ENCODE measurements at places on chromosomes 11 and 22.

DNA sequence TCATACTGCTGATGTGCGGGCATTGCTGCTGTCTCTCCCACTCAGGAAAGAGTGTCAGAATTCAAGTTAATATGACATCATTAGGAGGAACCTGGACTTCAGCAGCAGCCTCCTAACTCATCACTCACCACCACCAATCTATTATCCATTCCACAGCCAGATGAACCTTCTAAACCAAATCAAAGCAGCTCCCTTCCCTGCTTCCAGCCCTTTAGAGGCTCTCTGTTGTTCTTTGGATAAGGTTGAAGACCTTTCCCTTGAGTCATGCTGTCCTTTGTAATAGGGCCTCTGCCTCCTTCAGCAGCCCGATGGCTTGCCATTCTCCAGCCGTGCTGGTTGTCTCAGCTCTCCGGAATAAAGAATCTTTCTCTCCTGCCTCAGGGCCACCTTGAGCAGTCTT lies 301.3 kb downstream of the DDX10 start:
- DNase-seq: no peak

DNA sequence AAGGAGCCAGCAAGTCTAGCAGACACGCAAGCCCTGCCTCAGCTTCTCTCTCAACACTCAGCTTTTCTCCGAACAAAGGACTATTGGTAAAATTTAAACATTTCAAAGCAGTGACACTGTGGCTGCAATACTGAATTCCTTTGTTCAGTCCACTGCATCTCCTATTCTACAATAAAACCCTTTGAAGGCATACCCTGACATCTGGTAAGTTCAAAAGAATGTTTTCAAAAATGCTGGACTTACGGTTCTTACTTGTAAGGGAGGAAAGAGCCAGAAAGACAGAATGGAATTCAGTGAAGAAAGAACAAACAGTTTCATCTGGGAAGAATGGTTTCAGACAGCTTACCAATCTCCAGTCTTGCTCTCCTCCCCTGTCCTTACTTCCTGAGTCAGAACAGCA lies 12.7 kb upstream of the OR8K1 start:
- no peak for DNase-seq

- DNase-seq: no peak
These were observed 75.8 kb upstream of the SESN3 start for GRCh38 chr11:95306801-95307200.

- DNase-seq: no peak
These were observed 29.0 kb downstream of the TIMP3 start for GRCh38 chr22:32830473-32830872.

GRCh38 chr11:44028816-44029506 lies 18.8 kb upstream of the ACCSL start:
- no peak for DNase-seq

GRCh38 chr22:47194476-47195155 lies 432.2 kb downstream of the TBC1D22A start:
- DNase-seq: no peak

DNA sequence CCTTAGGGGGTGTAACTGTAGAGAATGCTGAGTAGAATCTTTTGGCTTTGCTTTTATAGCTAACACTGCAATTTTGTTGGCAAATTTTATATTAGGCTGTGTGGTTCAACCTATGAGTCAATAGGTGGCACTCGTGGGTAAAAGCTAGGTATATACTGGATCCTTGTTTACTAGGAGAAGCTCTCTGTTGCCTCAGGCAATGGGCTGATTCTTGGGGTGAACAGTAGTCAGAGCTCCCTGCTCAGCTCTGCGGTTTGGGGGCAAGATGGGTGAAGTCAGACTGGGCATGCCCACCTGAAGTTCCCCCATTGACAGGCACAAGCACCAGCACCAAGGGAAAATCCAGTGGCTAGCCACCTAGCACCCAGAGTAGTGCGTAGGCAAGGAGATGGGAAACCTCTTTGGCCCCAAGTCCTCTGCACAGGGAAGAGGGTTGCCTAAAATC lies 238.7 kb downstream of the FAM181B start:
- no peak for DNase-seq

GRCh38 chr22:21044931-21045584 lies 688 bp upstream of the LRRC74B start:
- no peak for DNase-seq

DNA sequence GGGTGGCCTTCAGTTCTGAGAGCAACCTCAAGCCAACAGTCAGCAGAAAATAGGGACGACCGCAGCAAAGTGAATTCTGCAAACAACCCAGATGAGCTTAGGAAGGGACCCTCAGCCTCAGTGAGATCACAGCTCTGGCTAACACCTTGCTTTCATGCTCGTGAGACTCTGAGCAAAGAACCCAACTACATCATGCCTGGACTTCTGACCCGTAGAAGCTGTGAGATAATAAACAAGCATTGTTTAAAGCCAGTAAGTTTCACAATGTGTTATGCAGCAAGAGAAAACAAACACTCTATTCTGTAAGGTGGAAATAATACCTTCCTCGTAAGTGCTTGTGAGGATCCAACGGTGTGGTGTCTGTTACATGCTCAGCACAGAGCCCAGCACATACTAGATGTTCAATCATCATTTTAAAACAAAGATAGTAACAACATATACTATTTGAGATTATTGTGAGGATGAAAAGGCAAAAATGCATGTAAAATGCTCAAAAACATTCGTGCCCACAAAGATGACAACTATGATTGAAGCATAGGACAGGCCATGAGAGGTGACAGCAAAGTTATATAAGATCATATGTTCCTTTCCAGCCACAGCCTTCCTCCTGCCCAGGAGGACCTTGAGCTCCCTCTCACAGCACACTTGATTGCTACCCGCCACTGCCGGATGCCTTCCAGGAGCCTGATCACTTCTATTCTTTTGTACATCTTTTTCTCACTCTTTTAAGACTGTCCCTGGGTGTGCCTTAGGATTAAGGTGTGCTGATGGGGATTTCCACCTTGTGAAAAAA lies 433.3 kb downstream of the BUD13 start:
- DNase-seq: no peak

GRCh38 chr11:67413266-67413849 lies 2.1 kb upstream of the CARNS1 start:
- DNase-seq: no peak

DNA sequence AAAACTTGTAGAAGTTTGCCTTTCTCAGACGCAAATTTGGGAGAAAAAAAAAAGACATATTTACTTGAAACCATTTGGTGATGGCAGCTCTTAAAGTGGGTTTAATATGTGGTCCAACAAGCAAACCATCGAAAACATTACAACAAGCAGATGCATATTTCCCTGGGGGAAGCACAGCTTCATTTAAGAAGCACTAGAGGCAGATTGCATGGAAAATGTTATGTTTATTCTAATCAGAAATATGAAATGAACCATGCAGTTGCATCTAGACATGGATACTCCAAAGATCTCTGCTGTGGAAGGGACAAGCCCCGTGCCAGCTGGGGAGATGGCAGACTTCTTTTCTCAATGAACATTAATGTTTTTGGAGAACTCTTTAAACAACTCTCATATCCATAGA lies 57.4 kb upstream of the PARVA start:
- DNase-seq: no peak

DNA sequence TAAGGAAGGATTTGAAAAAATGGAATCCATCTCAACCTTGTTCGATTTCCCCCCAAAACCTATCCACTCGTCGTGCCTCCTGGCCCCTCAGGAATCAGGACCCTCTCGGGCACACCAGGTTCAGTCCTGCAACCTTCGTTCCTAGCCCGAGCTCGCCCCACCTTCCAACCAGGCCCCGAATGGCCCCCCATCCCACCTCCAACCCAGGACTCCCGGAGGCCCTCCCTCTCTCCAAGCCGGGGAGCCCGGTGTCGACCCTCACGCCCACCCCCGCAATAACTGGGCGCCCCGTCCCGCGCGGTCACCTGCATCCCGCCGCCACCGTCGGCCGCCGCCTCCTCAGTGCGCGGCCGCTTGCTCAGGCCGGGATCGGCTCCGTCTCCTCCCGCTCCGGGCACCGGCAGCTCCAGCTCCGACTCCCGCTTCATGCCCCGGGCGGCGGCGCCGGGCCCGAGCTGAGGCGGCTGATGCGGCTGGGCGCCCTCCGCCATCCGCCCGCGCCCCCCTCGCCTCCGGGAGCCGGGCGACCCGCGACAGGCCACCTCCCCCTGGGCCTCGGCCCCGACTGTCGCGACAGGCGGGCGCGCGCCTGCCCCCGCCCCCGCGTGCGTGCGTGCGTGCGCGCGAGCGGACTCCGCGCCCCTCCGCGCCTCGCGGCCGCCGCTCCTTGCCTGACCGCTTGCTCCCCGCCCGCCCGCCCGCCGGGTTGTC lies 534 bp downstream of the RBFOX2 start:
- DNase-seq: no peak

DNA sequence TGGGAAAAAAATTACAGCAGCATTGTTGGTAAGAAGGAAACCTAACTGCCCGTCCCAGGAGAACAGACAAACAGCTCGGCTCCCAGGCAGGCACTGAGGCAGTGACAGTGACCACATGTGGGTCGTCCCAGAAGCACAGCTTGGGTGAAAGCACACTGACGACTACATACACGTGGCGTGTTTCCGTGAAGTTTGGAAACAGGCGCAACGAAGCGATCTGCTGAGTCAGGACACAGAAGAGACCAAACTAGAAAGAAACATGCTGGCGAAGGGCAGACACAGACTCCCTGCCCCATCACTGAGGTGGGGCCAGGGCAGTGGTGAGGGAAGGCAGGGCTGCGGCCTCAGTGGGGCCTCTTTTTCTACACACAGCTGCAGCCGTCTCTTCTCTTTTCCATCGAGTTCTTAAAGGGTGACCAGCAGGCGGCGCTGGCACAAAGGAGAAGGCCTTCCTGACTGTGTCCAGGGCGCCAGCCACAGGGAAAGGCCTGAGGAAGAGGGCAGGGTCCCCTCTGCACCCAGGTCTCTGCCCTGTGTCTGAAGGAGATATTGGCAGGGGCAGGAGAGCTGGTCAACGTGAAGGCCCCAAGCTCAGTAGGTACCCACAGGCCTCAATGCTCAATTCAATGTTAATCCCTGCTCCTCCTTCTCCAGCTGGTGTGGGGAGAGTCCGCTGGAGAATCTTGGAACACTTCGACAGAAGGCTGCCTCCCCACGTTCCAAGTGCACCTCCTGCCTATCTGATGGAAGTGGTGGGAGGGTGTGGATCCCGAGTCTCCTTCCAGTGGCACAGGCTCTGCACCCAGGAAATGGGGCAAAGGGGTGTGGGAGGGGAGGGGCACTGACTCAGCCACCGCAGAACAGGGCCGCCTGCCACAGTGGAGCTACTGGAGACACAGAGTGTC lies 19.9 kb downstream of the CARS1 start:
- DNase-seq: peak; percentile 84

GRCh38 chr11:11961399-11962028 lies 46.9 kb downstream of the DKK3 start:
- DNase-seq: no peak
